Activated naive CD8-positive, alpha-beta T cell treated with anti-CD3 and anti-CD28 coated beads, Interleukin-2, amount 10 ng/mL, durations not matched to agents 7 days and 5 days (primary cell): ENCODE measurements at places on chromosomes 4 and X. TPM values are rescaled to one million over a fixed set of nuclear protein-coding genes. Genes with fewer than 3 reads are reported as not detected.

Gene GPR101
- total RNA-seq, result not detected

Gene UGT2A1
- total RNA-seq, result not detected

Gene DUX4
- not detected for total RNA-seq

Gene ASMT
- not detected for total RNA-seq

Gene ADAMTS3
- not detected for total RNA-seq

Gene NRK
- total RNA-seq, result not detected

- no peak for DNase-seq
Measured at GRCh38 chr4:32037399-32037798, 1317.2 kb downstream of the PCDH7 start.

GRCh38 chr4:189090174-189090814 is 850.4 kb upstream of the FRG1 start:
- DNase-seq, result no peak

GRCh38 chrX:2967998-2968909 is 38.1 kb upstream of the ARSH start:
- peak; percentile 22 for DNase-seq

GRCh38 chrX:129553619-129554288 is 13.7 kb downstream of the OCRL start:
- DNase-seq, result no peak

DNA sequence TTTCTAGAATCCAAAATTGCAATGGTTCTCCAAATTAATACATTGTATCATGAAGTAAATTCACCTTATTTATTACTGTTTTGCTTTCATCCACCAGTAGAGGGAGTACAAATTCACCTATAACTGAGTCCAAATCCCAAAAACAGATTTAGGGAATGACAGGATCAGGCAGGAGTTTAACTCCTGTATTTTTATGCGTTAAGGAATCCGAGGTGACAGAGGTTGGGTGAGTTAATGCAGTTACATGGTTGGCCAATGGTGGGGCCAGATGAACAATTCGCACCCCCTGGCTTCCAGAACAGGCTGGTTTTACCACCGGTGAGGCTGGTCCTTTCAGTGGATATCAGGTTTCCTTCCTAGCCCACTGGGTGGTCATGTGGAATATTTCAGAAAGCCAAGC is 82.4 kb downstream of the MTNR1A start:
- DNase-seq, result no peak

DNA sequence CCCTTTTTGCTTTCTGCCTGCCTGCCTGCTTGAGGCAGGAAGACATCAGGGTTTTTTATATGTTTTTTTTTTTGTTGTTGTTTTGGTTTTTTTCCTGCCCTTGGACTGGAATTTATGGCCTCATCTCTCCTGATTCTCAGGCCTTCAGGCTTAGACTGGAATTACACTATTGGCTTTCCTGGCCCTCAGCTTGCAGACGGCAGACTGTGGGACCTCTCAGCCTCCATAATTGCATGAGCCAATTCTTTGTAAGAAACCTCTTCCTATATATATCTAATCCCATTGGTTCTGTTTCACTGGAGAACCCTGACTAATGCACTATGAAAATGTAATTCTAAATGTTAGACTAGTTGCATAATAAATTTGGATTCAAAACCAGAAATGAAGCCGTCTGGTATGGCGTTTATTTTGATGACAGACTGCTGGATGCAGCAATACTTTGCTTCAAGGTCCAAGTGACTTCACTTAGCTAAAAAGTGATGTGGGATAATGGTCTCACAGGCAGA is 59.0 kb downstream of the SEL1L3 start:
- no peak for DNase-seq

DNA sequence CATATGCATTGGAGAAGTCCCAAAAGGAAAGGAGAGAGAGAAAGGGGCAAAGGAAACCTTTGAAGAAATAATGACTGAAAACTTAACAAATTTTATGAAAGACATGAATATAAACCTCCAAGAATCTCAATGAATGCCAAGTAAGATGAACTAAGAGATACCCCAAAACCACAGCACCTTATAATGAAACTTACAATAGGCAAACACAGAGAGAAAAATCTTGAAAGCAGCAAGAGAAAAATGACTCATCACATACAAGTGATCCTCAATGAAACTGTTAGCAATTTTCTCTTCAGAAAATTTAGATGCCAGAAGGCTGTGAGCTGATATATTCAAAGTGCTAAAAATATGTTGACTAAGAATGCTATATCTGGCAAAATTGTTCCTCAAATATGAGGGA is 10.1 kb downstream of the SMIM10L2A start:
- no peak for DNase-seq

GRCh38 chr4:112410364-112410763 is 105.6 kb downstream of the NEUROG2 start:
- DNase-seq, result no peak

DNA sequence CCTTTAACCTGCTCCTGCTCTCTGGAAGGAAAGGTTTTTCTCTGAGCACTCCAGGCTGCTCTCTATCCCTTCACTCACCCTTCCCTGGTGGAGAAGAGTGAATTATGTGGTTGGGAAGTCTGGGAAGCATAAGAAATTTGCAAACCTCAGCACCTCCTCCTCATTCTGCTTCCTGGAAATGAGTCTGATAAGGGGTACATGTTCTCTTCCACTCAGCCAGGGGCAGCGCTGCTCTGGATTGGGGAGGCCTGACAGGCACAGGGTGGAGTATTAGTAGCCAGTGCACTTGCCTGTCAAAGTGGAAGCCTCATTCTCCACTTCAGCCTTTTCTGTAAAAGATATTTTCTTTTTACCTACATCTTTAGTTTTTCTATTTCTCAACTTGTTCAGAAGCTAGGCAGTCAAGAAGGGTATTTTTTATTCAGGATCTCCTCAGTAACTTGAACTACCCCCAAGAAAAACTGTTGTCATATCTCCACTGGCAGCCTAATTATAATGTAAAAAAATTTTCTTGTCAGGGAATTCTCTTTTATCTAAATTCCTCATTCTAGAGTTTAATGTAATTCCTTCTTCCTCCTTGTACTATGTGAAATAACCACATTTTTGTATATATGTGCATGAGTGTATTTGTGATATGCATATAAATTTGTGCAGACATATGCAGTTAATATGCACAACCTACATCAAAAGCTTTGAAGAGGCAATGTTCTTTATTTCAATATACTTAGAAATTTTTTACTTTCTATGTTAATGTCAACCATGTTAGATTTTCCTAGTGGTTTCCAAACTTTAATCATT is 15.3 kb downstream of the ADAMTS3 start:
- DNase-seq, result no peak

DNA sequence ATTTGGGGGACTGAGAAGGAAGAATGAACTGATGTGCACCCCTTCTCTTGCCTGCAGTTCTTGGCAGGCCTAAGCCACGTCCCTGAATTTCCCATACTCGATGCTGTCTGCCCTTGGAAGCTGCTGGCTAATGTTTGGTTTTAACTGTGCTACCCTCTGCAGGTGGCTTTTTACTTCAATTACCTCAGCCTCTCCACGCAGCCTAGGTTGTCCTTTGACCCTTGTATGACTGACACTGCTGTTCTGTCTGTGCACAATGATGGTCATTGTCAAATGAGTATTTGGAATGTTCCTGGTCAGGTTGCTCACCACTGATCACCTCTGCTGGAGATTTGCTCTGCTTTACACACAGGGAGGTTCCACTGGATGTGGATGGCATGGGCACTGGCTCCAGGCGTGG is 137.1 kb downstream of the ZNF518B start:
- DNase-seq, result no peak

DNA sequence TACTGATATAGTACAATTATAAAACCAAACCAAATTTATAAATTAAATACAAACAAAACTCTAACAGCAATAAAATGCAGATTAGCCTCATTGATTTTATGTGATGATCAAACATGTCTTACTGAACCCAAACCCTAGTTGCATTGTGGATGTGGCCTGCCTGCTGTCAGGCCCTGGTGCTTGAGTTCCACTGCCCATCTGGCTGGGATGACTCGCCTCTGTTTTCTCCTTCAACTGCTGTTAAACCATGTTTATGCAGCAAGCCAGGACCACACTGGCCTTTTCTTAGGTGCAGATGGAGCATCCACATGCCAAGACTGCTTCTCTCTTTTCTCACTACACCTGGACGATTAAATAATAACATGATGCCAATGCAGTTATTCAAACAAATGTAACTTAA is 22.6 kb downstream of the NAP1L5 start:
- DNase-seq, result no peak

DNA sequence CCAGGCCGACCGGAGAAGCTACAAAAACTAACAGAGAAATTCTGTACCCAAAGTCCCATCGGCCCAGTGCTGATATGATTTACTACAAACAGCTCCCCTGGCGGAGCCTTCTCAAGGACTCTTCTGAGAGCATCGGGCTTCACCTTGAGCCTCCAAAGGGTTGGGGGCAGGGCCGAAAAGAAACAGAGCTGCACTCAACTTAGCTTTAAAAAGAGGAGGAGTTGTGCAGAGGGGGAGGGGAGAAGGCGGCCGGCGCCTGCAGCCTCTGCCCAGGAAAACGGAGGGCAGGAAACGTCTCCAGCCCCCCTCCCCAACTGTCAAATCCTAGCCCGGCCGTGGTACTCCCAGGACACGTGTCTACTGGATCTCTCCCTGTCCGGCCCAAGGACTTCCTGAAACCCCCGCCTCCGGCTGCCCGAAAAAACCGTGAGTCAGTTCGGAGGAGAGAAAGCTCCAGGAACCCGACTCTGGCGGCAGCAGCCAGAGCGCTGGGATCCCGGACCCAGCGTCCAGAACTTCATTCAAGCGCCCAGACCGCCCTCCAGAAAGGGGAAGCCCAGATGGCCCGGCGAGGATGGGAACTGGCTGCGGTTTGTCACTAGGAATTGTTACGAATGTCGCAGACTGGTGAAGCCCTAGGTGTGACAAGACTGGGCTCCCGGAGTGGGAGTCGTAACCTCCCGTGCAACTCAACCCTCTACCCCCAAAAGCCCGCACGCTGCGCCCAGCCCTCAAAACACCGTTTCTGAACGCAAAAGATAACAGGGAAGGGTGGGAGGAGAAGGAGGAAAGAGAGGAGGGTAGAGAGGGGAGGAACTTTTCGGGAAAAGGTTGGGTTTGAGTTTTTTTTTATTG is 973 bp downstream of the ADAMTS3 start:
- DNase-seq, result peak; percentile 27
